ENCODE measurements at places on chromosomes 11 and 22.

DNA sequence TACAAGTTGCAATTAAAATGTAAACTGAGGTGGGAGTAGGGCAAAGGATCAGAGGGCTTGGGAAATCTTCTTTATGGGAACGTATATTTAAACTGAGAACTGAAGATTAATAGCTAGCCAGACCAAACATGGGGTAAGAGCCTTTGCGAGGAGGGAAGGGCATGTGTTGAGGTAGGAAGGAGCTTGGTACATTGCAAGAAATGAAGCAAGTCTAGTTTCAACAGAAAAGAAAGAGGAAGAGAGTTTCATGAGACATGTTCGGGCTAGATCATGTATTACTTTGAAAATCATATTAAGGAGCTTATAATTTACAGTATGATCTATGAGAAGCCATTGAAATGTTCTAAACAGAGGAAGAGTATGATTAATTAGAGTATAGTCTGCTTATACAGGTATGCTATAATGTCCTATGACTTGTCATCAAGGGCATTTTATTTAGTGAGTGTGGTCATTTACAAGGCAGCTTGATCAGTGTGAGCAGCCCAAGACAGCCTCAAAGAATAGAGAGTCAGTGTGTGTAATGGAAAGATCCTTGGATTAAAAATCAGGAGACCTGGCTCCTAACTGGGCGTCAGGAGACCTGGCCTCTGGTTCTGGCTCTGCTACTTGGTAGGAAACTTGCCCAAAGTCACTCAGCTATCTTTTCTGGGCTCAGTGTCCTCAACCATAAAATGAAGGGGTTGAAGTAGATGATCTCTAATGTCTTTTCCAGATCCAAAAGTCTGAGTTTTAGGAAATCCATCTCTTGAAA lies 10.9 kb downstream of the GAS2 start:
- no peak for DNase-seq

- peak; percentile 34 for DNase-seq
These were observed 141.1 kb upstream of the NARS2 start for GRCh38 chr11:78715639-78716311.

- DNase-seq, result no peak
These were observed 429.5 kb upstream of the ANO3 start for GRCh38 chr11:25902476-25902875.

GRCh38 chr11:13249992-13250391 lies 27.6 kb upstream of the BMAL1 start:
- DNase-seq, result no peak

GRCh38 chr11:66363805-66364535 lies 7.6 kb downstream of the SLC29A2 start:
- peak; percentile 75 for DNase-seq

DNA sequence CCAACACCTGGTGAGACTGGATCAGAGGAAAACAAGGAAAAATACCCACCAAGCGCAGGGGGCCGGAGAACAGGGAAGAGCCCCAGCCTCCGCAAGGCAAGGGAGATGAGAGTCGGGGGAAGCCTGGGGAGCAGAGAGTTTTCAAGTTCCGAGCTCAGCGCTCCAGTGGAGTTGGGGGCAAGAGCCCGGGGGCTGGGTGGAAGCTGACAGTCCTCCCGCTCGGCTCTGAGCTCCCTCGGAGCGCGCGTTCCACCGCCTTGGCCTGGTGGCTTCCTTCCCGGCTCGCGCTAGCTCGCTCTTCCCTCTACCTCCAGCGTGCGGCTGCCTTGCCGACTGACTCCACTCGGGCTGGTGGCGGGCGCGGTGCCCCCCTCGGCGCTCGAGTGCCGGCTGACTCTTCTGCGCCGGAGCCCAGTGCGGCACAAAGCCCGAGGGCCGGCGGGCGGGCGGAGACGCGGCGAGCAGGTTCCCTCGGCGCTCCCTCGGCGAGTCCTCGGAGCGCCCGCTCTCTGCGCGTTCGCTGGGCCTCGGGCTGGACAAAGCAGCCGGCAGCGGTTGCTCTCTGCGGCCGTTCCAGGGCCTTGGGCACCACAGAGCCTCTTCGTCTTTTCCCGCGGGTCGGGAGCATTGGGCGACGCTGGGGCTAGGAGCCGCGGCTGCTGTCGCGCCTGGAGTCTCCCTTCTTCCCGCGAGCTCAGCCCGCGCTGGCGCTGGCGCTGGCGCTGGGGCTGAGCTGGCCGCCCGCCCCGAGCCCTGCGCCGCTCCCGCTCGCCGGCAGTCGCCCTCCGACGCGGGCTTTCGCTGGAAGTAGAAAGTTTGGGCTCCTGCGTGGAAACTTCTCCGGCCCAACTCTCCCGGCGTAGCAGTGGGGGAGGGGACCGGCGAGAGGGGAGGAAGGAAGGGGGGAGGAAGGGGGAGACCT lies 1.0 kb downstream of the PAX6 start:
- DNase-seq, result no peak

DNA sequence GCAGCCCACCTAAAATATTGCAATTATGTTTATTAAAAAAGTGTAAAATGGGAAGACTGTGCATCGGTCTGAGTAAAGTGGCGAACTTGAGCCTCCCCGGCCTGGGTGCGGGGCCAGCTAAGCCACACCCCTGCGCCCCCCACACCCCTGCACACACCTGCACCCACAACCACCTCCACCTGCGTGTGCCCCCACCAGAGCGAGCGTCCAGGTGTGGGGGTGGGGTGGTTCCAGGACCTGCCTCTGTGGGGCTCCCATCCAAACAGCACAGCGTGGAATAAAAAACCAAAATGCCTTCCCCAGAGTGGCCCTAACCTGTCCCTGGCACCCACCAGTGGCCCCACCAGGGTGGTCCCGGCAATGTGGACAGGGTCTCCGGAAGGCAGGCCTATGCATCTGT lies 30.1 kb upstream of the CARS1 start:
- no peak for DNase-seq

DNA sequence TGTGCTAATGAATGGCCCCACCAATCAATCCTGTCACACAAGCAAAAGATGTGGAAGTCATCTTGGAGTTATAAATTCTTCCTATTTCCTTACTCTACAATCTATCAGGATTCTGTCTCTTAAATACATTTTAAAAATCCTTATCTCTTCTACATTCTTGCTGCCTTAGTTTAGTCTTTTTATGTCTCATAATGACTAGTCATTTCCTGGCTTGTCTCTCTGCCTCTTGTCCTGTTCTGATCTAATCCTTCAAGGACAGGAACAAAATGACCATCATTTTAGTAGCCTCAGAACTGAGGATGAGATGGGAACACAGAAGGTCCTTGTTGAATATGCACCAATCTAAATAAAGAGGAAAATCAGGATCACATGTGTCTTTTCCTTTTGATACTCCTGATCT lies 56.6 kb upstream of the LIN7C start:
- DNase-seq, result no peak

GRCh38 chr11:6646918-6647679 lies 8.5 kb downstream of the DCHS1 start:
- DNase-seq, result peak; percentile 49

- no peak for DNase-seq
These were observed 16.8 kb downstream of the CUL5 start for GRCh38 chr11:108025387-108026080.

- DNase-seq, result no peak
These were observed 241.5 kb downstream of the DDX10 start for GRCh38 chr11:108906329-108906728.

DNA sequence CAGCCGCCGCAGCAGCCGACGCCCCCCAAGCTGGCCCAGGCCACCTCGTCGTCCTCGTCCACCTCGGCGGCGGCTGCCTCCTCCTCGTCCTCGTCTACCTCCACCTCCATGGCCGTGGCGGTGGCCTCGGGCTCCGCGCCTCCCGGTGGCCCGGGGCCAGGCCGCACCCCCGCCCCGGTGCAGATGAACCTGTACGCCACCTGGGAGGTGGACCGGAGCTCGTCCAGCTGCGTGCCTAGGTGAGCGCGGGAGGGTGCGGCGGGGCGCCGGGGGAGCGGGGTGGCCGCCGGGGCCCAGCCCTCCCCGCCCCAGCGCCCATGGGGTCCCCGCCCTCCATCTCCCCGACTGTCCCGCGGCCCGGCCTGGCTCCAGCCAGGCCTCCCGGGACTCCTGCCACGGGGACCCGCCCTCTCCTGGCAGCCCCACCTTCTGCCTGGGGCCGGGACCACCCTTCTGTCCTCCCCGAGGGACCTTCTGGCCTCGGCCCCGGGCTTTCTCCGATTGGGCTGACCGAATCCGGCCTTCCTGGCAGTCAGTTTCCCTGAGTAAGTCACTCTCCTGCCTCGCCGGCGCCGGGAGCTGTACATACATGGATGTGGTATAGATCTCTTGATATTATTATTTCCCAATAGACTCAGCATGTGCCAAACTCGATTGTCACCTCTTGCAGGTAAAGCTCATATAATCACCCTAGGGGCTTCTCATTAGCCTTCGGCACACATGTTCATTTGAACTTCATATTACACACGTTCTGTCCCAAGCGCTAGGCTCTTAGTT lies 720 bp downstream of the PACS1 start:
- DNase-seq, result peak; percentile 33

DNA sequence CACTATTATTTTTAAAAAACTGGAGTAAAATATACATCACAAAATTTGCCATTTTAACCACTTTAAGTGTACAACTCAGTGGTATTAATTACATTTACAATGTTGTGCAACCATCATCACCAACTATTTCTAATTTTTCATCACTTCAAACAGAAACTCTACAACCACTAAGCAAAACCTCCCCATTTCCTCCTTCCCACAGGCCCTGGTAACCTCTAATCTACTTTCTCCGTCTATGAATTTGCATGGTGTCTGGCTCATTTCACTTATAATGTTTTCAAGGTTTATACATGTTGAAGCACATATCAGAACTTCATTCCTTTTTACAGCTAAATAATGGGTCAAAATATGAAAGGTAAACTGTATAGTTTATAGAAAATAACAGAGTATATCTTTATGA lies 24.4 kb downstream of the DDI1 start:
- no peak for DNase-seq

GRCh38 chr11:3977078-3977477 lies 117.5 kb upstream of the RRM1 start:
- DNase-seq, result no peak

Data from stimulated activated naive CD8-positive, alpha-beta T cell treated with anti-CD3 and anti-CD28 coated beads, Interleukin-15, amount 100 ng/mL, for 72 hours (primary cell).